ENCODE measurements at places on chromosomes 1 and 21.

GRCh38 chr21:42627527-42628289 lies 25.7 kb upstream of the PDE9A start:
- DNase-seq = no peak

DNA sequence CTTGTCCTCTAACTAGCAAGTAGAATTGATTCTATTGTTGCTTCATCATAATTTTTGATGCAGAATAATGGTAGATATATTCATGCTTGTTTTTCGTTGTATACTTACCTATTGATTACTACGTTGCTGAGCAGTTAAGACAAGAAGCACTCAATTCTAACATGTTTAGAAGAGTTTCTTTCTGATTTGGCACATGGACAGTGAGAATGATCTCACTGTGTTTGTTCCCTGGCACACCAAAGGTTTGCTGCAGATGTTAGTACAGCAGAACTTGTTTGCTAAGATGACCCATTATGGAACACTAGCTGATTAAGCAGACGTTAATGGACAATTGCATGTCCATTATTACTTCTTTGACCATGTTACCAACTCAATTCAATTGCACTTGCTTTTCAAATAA lies 184.7 kb upstream of the SGIP1 start:
- no peak for DNase-seq

DNA sequence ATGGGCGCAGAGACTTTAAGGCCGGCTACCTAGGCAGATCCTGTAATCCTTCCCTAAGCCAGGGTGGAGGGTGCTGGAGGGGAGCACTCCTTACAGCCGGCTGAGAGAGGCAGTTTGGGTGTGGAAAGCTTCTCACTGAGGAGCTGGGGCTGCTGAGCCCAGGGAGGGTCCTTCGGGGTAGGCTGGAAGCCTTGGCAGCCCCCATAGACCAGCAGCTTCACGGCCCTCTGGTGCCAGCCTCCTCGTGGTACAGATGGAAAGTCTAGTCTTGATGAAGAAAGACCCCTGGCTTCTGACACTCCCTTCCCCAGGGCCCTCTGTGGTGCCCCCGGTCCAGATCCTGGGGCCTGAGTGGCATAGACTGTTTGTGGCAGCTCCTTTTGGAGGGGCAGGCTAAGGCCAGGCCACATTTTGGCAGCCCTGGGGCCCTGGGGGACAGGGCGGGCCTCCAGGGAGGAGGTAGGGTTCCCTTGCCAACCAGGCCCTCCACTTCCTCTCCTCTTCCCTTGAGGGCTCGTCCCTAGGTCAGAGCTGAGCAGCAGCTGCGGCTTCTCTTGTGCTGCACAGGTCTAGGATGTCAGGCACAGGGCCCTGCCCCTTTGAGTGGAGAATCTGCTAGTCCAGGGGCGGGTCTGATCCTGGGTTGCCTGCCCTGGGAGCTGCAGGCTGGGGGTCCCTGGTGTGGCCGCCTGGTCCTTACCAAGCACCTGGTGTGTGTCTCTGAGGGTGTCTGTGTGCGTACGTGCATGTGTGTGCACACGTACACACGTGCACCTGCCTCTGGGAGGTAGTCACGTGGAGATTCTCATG lies 4.8 kb downstream of the AMPD2 start:
- DNase-seq = no peak

GRCh38 chr1:98049370-98050135 lies 128.7 kb upstream of the DPYD start:
- no peak for DNase-seq

DNA sequence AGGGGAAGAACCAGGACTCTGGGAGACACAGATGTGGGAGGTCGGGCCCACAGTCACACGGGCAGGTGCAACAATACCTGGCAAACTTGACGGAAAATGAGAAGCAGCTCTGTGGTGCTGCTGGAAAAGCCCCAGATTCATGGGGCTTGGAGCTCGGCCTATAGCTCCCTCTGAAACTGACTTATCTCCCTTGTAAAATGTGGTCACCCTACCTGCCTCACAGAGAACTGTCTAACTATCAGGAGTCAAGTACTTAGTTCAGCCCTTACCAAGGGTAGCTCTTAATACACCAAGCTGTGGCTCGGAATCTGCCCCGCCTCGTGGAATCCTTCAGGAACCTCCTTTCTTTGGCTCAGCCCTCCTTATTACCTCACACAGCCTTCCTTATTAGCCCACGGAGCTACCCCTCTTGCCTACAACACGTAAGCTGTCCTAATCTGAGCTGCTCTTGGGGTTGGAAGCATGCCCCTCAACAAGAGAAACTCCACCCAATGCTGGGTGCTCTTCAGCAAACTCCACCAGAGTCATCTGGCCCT lies 68.9 kb downstream of the MRPL37 start:
- DNase-seq = no peak

All from stimulated activated CD8-positive, alpha-beta memory T cell treated with anti-CD3 and anti-CD28 coated beads, Interleukin-4, amount 100 ng/mL, for 1 hour (primary cell).